ENCODE measurements at places on chromosomes 11 and 22.

DNA sequence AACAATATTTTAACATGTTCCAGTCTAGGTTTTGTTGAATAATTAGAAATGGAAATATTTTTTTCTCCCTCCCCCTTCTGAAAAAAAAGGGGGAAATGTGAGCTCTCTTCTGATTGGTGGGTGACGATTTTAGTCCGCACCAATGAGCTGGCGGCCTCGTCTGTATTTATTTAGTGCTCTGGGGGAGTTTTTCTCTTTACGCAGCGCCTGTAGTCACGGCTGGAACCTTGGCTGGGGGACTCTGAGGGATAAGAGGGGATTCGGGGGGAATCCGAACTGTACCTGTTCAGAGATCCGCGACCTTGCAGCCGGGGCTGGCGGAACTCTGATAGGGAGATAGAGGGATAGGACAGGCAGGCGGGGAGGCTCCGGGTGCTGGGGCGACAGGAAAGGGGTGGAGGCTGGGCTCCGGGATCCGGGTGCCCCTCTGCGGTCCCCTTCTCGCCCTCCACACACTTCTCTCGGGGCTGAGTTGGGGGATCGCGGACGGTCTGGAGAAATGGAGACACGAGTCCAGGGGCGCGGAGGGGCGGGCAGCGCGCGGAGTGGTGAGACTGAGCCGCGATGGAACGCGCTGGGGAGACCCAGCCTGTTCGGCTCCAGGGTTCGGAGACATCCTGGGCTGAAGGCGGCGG is 99.7 kb upstream of the HSD17B12 start:
- no peak for DNase-seq

- no peak for DNase-seq
Measured at GRCh38 chr11:11947825-11948224, 60.6 kb downstream of the DKK3 start.

- no peak for DNase-seq
Measured at GRCh38 chr11:109864151-109864661, 229.0 kb upstream of the ZC3H12C start.

DNA sequence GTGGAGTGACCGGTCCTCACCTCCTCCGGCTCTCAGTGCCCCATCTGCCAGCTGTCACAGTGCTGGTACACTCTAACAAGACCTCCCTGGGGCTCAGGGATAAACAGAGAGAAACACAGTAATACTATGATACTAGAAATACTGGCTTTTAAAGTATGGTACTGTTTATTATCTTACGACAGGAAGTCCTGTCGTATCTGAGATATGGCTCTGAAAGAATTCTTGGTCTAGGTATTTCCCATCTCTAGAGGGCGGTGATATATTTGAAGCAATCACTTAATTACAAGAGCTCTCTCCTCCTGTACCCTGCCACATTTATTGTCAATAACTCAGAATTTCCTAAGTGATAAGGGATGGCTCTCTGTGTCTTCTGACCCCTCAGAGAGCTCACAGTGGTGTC is 119.1 kb downstream of the RRM1 start:
- no peak for DNase-seq

DNA sequence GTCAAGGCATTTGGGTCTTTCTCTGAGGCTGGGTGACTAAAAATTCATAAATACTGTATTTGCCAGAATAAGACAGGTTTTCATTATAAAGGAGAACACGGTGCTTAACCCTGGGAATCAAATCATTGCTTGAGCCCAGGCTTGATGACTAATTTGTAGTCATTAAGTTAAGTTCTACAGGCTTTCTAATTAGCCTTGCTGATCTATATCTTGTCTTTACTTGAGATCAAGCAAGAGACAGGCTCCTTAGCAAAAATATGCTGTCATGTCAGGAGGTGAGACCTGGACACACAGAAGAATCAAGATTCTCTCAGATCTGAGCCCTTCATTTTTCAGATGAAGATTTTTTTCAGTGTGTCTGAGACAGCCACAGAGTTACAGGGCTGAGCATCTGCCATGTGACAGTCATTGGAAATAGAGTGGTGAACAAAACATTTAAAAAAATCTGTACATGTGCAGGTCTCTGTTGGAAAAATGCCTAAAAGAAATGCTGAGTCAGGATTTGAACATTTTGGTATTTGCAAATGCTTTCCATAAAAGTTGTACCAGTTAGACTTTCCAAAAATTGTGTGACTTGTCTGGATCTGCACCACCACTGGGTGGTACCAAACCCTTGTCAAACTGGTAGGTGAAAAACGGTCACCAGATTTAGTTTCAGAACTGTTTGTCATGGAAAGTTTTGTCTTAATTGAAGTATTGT is 14.6 kb downstream of the ACAT1 start:
- no peak for DNase-seq

- no peak for DNase-seq
Measured at GRCh38 chr11:19253817-19254216, 13.1 kb upstream of the E2F8 start.

Data from activated CD4-positive, CD25-positive, alpha-beta regulatory T cell treated with anti-CD3 and anti-CD28 coated beads, Interleukin-2, amount 50 U/mL, for 16 hours (primary cell).